Activated T-helper 1 cell treated with anti-CD3 and anti-CD28 coated beads, Interleukin-12 subunit alpha, Interleukin-12 subunit beta, Interleukin-2, Interleukin-4 antibody, amounts not matched to agents 30 ng/mL and 10 ng/mL and 1 ng/mL, durations not matched to agents 14 hours and 24 hours and 36 hours (primary cell): ENCODE measurements at places on chromosomes 3 and 15. TPM values are rescaled to one million over a fixed set of nuclear protein-coding genes. Genes with fewer than 3 reads are reported as not detected.

Gene GTF2E1
- 25.3 and 29.2 TPM in 2 replicates for total RNA-seq

DNA sequence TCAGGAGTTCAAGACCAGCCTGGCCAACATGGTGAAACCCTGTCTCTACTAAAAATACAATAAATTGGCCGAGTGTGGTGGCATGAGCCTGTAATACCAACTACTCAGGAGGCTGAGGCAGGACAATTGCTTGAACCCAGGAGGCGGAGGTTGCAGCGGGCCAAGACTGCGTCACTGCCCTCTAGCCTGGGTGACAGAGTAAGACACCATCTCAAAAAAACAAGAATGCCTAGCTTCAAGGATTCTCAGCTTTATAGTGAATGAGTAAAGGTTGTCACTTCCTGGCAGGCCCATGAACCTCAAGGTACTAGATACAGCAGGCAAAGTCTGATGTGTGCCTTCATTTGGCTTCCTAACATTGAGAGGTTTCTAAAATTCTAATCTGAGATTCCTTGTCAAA, 14.4 kb downstream of the THOC7 start:
- H3K27ac ChIP-seq, result no peak overlapping the region
- H3K27me3 ChIP-seq, result no peaks in the 10 kb centered on the region
- peaks cover 7% of the 10 kb centered on the region for H3K4me1 ChIP-seq
- peaks cover 4% of the 10 kb centered on the region for H3K36me3 ChIP-seq

DNA sequence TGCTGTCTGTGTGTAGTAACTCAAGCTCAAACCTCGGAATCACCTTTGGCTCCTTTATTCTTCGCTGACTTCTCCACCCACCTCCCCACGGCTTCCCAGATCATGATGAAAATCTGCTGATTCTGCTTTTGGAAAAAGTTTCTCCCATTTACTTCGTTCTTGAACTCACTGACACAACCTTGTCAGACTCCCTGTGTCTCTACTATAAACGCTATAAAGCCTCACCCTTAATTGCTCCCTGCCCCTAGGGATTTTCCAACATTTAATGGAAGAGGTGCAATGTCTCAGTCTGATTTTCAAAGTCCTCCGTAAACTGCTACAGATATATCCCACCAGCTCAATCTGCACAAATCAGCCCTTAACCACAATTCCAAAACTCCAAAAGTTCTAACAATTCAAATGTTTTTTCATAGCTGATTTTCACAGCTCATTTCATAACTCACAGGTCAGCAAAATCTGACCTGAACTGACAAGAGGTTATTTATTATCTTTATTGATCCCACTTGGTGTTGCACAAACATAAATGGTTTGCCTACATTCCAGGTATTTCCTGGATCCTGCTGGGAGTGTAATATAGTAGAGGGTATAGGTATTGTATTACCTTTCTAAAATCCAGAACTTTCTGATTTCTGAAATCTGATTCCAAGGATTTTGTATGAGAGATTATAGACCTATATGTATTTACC, 129.4 kb downstream of the PLD1 start:
- H3K36me3 ChIP-seq, result no peaks in the 10 kb centered on the region
- H3K27me3 ChIP-seq, result peaks cover 10% of the 10 kb centered on the region
- H3K27ac ChIP-seq, result no peak overlapping the region
- DNase-seq, result no peak
- H3K4me1 ChIP-seq, result no peaks in the 10 kb centered on the region

DNA sequence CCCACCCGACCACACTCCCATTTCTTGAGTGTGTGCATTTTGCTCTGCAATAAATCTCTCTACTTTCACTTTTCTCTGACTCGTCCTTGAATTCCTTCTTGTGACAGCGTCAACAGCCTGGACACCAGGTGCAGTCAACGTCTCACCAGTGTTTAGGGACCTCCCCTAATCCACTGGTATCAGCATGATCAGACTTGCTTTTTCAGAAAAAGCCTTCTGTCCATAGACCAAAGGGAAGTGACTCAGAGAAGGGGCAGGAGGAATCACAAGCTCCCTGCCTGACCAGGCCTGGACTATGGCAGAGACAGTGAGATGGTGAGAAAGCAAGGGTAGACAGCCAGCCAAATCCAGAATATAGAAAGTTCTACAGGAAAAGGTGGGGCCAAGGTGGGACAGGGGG, 15.5 kb downstream of the CCR5 start:
- peaks cover 29% of the 10 kb centered on the region for H3K4me1 ChIP-seq
- peaks cover 2% of the 10 kb centered on the region for H3K27me3 ChIP-seq
- H3K36me3 ChIP-seq, result peaks cover 1% of the 10 kb centered on the region

- H3K36me3 ChIP-seq, result no peaks in the 10 kb centered on the region
- DNase-seq, result no peak
- no peak overlapping the region for H3K27ac ChIP-seq
- H3K4me1 ChIP-seq, result no peaks in the 10 kb centered on the region
Observed at GRCh38 chr15:27382361-27383025, 411.5 kb downstream of the GABRG3 start.

DNA sequence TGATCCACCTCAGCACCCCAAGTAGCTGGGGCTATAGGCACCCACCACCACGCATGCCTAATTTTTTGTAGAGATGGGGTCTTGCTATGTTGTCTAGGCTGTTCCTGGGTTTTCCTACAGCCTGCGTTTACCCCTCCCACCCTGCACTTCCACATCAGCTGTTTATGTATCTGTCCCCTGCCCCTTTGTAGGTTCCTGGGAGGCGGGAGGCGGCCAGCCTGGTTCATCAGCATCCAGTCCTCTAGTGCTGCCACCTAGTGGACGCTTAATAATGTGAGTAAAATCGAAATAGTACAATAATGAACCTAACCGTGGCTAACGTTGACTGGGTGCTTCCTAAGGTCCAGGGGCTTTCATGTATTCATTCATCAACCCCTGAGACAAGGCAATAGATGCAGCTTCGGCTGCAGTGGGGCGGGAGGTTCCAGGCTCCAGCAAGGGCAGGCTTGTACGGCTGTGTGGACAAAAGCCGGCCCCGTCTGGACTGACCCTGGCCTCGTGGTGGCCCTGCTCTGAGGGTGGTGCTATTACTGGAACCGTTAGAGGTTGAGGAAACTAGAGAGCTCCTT, 1.2 kb upstream of the LCTL start:
- H3K27me3 ChIP-seq, result no peaks in the 10 kb centered on the region
- H3K36me3 ChIP-seq, result no peaks in the 10 kb centered on the region
- H3K27ac ChIP-seq, result no peak overlapping the region
- peaks cover 12% of the 10 kb centered on the region for H3K4me1 ChIP-seq
- H3K4me3 ChIP-seq, result peak overlapping the region; percentile 19
